ENCODE measurements at places on chromosomes 7 and 10.

DNA sequence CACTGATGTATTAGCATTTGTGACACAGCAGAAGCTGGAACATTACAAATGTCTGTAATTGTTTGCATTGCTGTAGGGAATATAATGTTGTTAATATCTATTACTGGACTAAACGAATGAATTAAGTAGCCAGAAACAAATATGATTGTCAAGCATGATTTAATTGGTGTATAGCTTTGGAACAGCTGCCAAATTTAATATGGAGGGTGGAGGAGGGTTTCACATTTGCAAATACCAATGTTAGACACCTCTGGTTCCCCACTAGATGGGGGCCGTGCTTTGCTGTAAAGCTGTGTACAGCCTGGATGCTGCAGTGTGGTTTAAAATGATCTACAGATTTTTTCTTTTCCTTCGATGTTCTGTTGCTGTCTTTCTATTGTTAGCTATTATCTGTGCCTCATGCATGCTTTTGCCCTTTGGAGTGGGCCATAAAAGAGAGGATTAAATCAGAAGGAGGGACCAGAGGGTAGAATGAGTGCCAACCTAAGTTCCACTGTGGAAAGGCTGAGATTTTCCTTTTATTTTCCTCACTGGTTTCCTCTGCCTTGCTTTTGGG lies 23.1 kb downstream of the DNAJB9 start:
- peak; percentile 26 for DNase-seq

GRCh38 chr7:118053353-118053752 lies 130.6 kb upstream of the LSM8 start:
- no peak for DNase-seq

DNA sequence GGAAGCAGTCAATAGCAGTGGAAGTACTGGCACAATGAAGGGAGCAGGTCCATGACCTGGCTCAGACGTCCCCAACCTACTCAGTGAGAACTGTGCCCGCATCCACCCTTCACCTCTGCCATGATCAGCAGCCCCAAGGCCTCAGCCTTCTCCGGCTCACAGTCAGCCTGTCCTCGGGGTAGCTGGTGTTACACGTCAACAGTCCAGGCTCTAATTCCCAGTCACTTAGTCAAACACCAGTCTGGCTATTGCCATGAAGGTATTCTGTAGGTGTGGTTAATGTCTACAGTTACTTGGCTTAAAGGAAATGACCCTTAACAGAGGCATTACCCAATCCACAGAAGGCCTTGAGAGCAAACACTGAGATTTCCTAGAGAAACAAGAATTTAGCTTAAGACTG lies 49.1 kb downstream of the GRB10 start:
- DNase-seq = peak; percentile 64

DNA sequence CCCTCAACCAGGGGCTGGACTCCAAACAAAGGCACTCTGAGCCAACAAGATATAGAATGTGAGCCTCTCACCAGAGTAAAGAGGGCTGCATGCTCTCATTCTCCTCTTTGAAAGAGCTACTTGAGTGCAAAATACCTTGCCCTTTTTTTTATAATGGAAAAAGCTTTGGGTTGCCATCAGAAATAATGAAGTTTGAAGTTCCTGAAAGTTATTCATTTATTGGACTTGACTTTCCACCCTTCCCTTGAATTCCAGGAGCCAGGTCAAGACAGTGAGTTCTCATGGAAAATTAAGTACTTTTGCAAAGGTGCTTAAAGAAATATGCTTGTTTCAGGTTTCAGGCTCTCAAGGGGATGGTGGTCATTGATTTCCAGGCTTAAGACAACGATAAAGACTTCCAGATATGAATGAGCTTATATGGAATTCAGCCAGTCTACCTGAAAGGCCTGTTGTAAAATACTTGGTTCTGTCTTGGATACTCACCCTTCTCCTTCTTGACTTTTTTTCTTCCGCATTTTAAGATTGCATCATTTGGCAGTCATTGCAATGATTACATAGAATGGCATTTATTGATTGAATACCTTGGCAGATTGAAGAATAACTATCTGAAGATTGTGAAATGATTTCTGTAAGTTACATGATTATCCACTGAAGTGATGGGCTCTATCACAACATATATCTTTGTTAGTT lies 696.4 kb downstream of the INHBA start:
- peak; percentile 47 for DNase-seq

DNA sequence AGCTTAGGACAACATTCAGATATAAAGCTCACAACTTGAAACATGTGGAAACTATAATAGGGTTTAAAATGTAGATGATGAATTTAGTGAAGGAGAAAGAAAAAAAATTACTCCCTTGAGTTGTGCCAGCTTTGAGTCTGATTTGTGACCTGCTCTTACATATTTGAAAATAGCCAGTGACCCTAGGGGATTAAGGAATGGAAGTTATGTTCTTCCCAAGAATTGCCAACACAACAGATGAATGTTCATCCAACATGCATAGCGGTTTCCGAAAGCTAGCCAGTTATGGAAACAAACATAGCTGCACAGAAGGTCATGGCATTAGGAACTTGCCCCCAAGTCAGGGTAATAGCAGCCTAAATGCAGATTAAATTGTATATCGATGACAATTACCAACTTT lies 10.8 kb downstream of the TMEM196 start:
- DNase-seq = peak; percentile 7

- DNase-seq = no peak
Observed at GRCh38 chr7:44713680-44714335, 34.8 kb upstream of the ZMIZ2 start.

DNA sequence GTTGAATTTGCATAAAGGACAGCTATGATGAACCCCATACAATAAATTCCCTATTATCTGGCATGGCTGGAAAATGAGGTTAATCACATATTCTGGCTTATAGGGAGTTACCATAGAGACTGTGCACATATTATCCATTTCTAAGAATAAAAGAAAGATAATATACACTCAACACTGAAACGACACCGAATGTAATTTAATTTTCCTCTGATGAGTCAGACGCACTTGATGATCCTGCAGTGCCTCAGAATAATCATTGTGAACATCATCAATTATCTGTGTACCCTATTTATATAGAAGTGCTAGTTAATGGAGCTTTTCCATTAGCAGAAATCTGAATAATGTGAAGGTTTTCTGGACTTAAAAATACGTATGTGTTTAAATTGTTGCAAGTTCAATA lies 60.2 kb downstream of the SGCE start:
- no peak for DNase-seq

DNA sequence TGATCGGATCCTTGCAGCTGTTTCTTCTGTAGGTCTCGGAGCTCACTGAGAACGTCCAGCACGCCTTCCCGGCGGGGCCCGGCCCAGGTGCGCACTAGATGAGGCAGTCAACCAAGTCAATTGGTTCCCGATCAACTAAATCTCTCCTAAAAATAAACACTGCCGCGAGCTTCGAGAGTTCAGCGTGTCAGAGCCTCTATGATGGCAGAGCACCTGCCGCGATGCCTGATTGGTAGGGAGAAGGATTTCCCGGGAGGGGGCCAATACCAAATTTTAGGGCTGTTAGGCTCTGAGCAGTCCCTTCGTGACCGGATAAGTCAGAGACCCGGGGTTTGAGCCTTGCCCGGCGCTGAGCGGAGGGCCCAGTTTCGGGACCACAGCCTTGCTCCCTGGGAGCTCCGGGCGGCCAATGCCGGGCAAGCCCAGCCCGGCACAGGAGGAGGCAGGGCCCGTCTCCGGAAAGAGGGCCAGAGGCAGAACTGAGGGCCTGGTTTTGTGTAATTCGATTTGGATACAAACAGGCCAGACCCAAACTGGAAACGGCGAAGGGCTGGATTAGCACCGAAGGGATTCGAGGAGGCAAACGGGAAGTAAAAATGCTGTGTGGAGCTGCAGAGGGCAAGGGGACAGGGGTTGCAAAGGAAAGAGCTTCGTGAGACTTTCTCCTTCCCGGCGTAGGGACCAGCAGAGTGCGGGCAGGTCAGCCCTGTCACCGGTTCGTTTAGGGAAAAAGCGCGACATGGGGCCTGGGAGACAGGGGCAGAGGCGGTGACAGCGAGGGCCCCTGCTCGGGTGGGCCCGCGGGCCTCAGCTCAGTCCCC lies 569 bp downstream of the SLC26A5 start:
- peak; percentile 5 for DNase-seq

DNA sequence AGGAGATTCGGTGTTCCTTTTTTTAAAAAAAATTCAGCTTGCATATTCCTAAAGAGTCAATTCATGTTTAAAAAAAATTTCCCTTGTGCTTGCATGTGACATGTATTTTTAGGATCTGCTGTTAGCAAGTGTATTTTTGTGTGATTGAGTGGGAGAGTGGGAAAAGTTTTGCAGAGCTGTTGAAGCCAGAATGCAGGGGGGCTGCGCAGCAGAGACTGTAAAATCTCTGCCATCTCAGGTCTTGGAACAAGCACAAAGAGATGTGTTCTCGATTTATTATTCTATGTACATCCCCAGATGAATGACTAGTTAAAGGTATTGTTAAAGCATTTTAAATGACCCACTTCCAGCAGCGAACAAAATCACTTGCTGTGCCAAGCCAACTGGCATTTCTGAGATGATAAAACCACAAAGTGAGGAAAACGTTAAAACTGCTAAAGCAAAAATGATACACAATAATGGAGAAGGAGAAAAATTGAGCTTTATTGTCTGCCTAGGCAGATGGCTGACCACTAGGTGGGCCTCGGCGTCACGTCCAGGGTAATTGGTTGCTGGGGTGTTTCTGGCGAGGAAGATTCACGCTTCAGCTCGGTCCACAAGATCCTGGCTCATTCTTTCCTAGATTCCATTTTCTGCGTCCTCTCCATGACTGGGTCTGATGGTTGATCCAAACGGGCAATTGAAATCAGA lies 67.0 kb upstream of the ATRNL1 start:
- no peak for DNase-seq

- no peak for DNase-seq
Observed at GRCh38 chr10:100645613-100646392, 99.6 kb upstream of the PAX2 start.

GRCh38 chr10:103699611-103700435 lies 155.6 kb downstream of the SH3PXD2A start:
- no peak for DNase-seq

Measured in fibroblast of pulmonary artery (primary cell).